Activated naive CD8-positive, alpha-beta T cell treated with anti-CD3 and anti-CD28 coated beads, Interleukin-2, amount 50 U/mL, for 24 hours (primary cell): ENCODE measurements at places on chromosomes 16 and 17.

GRCh38 chr16:84150926-84151325 lies 5.8 kb downstream of the DNAAF1 start:
- no peak for DNase-seq

DNA sequence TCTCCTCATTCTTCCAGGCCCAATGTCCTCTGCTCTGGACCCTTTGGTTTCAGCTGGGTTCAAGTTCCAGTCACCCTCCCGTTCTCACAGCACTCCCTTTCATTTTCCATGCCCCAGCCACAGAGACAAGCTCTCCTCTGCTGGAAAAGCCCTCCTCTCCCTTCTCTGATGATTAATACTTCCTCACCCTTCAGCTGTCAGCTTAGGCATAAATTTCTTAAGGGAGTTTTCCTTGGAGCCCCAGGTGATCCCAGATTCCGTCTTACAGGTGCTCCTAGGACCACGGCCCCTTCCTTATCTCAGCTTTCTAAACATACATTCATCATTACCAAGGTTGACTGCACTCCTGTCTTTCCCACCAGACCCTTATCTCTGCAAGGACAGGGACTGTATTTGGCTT lies 10.4 kb downstream of the CHAD start:
- no peak for DNase-seq

GRCh38 chr17:59963738-59964481 lies 630 bp downstream of the RNFT1 start:
- DNase-seq, result peak; percentile 50

GRCh38 chr17:8766731-8767130 lies 8.4 kb upstream of the SPDYE4 start:
- DNase-seq, result no peak

DNA sequence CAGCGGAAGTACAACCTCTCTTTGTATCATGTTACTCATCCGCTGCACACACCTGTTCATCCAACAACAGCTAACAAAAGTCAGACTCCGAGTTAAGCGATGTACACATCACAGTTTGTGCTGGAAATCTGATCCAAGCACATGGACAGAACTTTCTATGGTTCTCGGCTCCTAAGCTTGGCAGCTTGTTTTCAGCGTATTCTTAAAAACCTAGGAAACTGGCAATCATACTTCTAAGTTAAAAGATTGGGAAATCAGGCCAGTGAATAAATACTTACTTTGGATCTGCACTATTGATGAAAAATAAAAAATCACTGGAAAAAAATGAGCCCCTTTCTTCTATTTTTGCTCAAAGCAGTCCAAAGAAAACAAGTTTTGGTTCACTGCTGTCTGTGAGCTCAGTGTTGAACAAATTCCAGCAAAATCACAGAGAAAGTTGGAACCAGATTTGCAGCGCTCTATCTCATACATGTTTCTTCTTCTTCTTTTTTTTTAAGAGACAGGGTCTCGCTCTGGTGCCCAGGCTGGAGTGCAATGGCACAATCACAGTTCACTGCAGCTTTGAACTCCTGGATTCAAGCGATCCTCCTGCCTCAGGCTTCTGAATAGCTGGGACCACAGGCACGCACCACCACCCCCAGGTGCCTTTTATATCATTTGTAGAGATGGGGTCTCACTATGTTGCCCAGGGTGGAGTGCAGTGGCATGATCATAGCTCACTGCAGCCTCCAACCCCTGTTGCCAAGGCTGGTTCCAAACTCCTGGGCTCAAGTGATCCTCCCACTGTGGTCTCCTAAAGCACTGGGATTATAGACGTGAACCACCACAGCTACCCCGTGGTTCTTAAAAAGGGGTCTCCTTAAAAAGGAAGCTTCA lies 71.6 kb upstream of the CREBBP start:
- no peak for DNase-seq

- DNase-seq, result no peak
These were observed 25.0 kb upstream of the HS3ST3A1 start for GRCh38 chr17:13626703-13627102.
